ENCODE measurements at places on chromosomes 1 and 21. TPM values are rescaled to one million over a fixed set of nuclear protein-coding genes. Genes with fewer than 3 reads are reported as not detected.
A peak's percentile ranks its signal among the peaks of the same experiment; 100 is the strongest.

DNA sequence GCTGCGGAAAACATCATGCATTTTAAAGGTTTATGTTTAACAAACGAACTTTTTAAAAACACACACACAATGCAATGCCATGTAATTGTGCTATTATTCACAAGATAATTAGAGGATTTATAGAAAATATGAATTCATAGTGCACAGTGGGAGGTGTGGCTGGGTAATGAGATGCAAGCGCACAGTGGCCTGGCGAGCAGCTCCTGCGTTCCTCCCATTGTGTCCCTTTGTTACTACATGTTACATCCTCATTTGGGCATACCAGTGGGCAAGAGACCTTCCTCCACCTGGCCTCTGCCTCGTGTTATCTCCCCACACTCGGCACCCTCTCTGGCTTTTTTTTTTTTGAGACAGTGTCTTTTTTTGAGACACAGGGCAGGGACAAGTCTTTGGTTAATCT lies 30.0 kb upstream of the TENT5B start:
- no peak overlapping the region for H3K4me3 ChIP-seq
- no peak overlapping the region for H3K27ac ChIP-seq
- no peaks in the 10 kb centered on the region for H3K27me3 ChIP-seq
- H3K36me3 ChIP-seq = no peaks in the 10 kb centered on the region
- H3K4me1 ChIP-seq = no peaks in the 10 kb centered on the region
- DNase-seq = peak; percentile 19

Gene ANKRD65
- 1.1 TPM for polyA plus RNA-seq

DNA sequence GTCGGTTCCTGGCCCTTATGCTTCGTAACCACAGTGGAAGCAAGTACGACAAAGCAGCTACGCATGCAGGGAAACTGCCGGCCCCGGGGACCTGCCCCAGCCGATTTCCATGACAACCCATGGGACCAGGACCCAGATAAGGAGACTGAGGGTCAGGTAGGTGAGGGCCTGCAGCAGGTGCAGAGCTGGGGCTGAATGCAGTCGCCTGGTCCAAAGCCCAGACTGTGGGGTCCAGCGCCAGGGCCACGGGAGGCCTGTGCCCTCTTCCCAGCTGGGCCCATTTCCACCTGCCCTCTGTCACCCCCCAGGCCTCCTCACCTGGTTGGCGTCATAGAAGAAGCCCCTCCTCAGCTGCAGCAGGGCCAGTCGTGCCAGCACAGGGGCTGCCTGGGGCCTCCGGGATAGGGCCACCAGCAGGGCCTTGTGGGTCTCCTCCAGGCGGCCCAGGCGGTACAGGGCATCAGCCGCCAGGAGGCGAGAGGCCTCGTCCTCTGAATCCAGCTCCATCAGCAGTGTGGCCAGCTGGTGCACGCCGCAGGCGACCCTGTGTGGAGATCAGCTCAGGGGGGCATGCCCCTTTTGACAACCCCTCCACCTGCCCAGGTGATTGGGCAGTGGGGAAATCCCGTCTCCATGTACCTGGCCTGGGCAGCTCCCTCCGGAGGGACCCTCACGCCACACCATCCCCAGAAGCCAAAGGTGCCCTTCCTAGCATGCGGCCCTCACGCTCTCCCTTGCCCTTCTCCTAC lies 14.2 kb downstream of the TTC34 start:
- peak; percentile 2 for DNase-seq
- no peaks in the 10 kb centered on the region for H3K36me3 ChIP-seq
- no peak overlapping the region for H3K27ac ChIP-seq
- no peaks in the 10 kb centered on the region for H3K4me1 ChIP-seq

- no peak overlapping the region for H3K27ac ChIP-seq
- no peak overlapping the region for H3K4me3 ChIP-seq
- H3K4me1 ChIP-seq = peaks cover 13% of the 10 kb centered on the region
- no peaks in the 10 kb centered on the region for H3K36me3 ChIP-seq
These were observed 86.9 kb downstream of the UCK2 start for GRCh38 chr1:165914136-165914798.

DNA sequence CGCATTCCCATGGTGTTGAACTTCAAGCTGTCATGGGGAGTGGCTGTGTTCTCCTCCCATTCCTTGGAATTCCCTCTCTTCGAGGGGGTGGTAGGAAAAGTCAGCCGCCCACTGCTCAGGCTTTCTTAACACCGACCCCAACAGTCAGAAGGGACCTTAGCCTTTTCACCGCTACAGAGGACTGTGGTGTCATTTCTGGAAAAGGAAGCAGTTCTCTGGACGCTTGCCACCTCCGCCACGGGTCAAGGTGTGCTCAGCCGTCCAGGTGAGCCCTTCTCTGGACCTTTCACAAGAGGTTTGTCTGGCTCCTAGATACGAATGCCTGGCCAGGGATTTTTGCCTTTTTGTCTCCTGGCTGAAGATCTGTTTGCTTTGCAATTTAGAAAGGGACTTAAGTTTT lies 31.8 kb downstream of the CLIC6 start:
- DNase-seq = no peak
- H3K4me3 ChIP-seq = no peak overlapping the region
- no peaks in the 10 kb centered on the region for H3K4me1 ChIP-seq

Gene ITLN2
- polyA plus RNA-seq = not detected

DNA sequence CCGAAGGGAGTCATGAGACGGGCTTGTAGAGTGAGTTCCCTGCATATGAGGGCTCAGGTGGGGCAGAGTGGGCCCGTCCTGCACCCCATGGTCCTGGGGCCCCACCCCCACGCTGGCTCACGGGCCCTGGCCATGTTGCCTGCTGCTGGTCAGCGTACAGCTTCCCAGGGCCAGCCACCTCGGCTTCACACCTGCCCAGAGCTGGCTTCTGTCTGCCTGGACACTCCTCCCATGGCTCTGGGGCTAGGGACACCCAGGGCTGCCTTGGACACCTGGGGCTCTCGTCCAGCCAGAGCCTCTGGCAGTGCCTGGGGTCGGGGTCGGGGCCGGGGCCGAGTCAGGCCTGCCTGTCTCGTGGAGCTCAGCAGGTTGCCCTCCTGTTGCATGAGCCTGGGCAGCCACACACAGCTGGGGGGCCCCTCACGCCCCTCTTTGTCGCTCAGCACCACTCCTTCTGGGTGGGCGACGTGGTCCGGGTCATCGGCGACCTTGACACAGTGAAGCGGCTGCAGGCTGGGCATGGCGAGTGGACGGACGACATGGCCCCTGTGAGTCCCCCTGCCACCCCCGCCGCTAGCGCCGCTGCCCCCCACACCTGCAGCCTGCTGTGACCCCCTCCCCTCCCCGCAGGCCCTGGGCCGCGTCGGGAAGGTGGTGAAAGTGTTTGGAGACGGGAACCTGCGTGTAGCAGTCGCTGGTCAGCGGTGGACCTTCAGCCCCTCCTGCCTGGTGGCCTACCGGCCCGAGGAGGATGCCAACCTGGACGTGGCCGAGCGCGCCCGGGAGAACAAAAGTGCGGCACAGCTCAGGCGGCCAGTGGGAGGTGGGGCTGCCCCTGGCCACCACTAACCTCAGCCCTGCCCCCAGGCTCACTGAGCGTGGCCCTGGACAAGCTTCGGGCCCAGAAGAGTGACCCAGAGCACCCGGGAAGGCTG lies 5.5 kb upstream of the MMP23B start:
- H3K27me3 ChIP-seq = no peaks in the 10 kb centered on the region
- H3K36me3 ChIP-seq = peaks cover 4% of the 10 kb centered on the region
- no peak overlapping the region for H3K4me3 ChIP-seq
- DNase-seq = peak; percentile 15
- no peak overlapping the region for H3K27ac ChIP-seq
- peaks cover 29% of the 10 kb centered on the region for H3K4me1 ChIP-seq

Gene POMGNT1
- 81.1 TPM for polyA plus RNA-seq

GRCh38 chr1:220389634-220390033 lies 117.4 kb upstream of the RAB3GAP2 start:
- H3K4me1 ChIP-seq = no peaks in the 10 kb centered on the region
- no peaks in the 10 kb centered on the region for H3K36me3 ChIP-seq
- no peaks in the 10 kb centered on the region for H3K27me3 ChIP-seq
- H3K27ac ChIP-seq = no peak overlapping the region
- H3K4me3 ChIP-seq = no peak overlapping the region

DNA sequence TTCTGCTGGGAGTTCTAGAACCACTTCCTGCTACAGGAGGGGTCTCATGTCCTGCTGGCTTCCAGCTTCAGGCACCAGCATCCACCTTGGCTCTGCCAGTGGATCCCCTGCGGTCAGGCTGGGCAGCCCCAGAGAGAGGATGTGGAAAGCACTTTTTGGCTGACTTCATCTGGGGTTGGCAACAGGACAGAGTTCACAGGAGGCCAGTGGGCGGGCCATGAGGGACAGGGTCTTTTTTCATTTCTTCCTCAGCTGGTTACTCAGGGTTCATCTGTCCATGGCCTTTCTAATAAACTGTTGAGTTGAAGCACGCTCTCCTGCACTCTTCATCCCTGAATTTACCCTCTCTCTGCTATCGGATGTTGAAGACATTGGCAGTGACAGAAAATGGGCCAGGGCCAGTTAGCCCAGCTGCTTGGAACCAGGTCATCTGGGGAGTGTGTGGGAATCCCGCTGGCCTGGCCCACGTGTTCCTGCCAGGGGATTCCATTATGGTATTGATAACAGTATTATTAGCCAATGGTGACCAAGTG lies 45.2 kb downstream of the RPS6KA1 start:
- H3K36me3 ChIP-seq = no peaks in the 10 kb centered on the region
- H3K4me3 ChIP-seq = no peak overlapping the region
- H3K27ac ChIP-seq = no peak overlapping the region
- peak; percentile 39 for DNase-seq

GRCh38 chr1:176866011-176866714 lies 298.3 kb downstream of the ASTN1 start:
- DNase-seq = no peak
- no peak overlapping the region for H3K27ac ChIP-seq
- H3K36me3 ChIP-seq = no peaks in the 10 kb centered on the region
- no peaks in the 10 kb centered on the region for H3K4me1 ChIP-seq

GRCh38 chr1:49016030-49016977 lies 239.6 kb upstream of the BEND5 start:
- H3K4me1 ChIP-seq = no peaks in the 10 kb centered on the region
- no peaks in the 10 kb centered on the region for H3K27me3 ChIP-seq
- H3K36me3 ChIP-seq = no peaks in the 10 kb centered on the region
- no peak overlapping the region for H3K27ac ChIP-seq
- DNase-seq = no peak
- no peak overlapping the region for H3K4me3 ChIP-seq

Gene KRTAP21-2
- not detected for polyA plus RNA-seq

Data from psoas muscle (tissue), 8 donors.